Psoas muscle (tissue), 8 donors: ENCODE measurements at places on chromosomes 3 and 15. TPM values are rescaled to one million over a fixed set of nuclear protein-coding genes. Genes with fewer than 3 reads are reported as not detected.

DNA sequence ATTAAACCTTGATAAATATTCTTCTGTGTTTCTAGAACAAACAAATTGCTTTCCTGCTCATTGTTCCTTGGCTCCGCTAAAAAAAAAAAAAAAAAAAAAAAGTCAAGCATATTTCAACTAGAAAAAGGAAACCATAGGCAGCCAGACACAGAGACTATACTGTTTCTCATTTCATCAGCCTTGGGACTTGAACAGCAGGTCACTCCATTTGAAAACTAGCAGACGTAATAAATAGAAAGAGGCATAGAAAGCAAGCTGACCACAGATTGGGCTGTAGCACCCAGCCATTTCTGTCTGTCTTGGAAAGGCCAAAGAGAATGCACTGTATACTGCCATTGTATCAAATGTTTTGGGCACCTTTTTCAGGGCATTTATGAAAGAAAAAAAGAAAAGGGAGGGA lies 697.1 kb downstream of the NLGN1 start:
- no peak for DNase-seq

- no peak for DNase-seq
Measured at GRCh38 chr15:70698426-70698825, 64.9 kb downstream of the UACA start.

GRCh38 chr3:175672119-175672689 lies 813.1 kb downstream of the NAALADL2 start:
- no peak for DNase-seq

DNA sequence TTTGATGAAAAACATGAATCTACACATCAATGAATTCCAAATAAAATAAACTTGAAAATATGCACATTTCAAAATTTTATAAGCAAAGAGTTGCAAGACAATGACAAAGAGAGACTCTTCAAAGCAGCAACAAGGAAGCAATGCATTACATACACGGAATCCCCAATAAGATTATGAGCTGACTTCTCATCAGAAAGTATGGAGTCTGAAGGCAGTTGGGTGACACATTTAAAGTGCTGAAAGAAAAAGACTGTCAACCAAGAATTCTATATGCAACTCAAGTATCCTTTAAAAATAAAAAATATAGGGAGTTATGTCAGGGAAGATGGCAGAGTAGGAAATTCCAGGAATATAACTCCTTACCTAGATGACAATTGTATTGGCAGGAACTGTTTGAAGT lies 46.5 kb upstream of the PRSS50 start:
- no peak for DNase-seq

The BCL2A1 gene
- 1.2 TPM for total RNA-seq

The SPATA12 gene
- total RNA-seq: not detected

The TMEM207 gene
- total RNA-seq: not detected

The IQSEC1 gene
- 28.0 TPM for total RNA-seq
